ENCODE measurements at places on chromosomes 1 and 21. TPM values are rescaled to one million over a fixed set of nuclear protein-coding genes. Genes with fewer than 3 reads are reported as not detected.

Gene TENT5C
- 3.7 TPM for polyA plus RNA-seq

Gene NPPA
- 0.56 TPM for polyA plus RNA-seq

Gene FGR
- polyA plus RNA-seq = 1.2 TPM

Gene TNFRSF25
- 12.3 TPM for polyA plus RNA-seq

Gene A3GALT2
- 0.12 TPM for polyA plus RNA-seq

Gene MYBPH
- polyA plus RNA-seq = 0.21 TPM

Gene GJA8
- polyA plus RNA-seq = 0.23 TPM

Gene GPR52
- not detected for polyA plus RNA-seq

Gene DAB1
- polyA plus RNA-seq = 7.8 TPM

Gene SLAMF7
- polyA plus RNA-seq = 0.30 TPM

Gene HTR1D
- 0.32 TPM for polyA plus RNA-seq

Gene KCNT2
- polyA plus RNA-seq = 13.9 TPM

Gene PTGFR
- 0.52 TPM for polyA plus RNA-seq

Gene TTC22
- 5.7 TPM for polyA plus RNA-seq

Gene PRAMEF15
- polyA plus RNA-seq = not detected

All from left renal pelvis (tissue), 4 donors.